ENCODE measurements at places on chromosomes 4 and X. TPM values are rescaled to one million over a fixed set of nuclear protein-coding genes. Genes with fewer than 3 reads are reported as not detected.

DNA sequence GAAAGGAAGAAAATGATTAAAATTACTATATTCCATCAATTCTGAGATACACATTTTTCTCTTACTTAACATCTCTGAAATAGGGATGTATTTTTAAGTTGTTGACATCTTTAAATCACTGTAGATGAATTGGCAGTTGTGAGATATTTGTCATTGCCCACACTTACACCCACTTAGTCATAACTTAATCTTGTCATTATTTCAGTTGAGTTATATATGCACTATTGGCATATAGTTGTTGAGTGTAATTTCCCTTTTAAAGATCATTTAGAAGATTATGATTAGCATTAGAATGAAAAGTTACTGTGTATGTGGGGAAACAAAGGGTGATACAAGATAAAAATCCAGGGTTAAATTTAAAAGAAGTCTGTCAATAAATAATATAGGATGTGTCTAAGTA is 2.2 kb downstream of the AIMP1 start:
- DNase-seq = no peak

- no peak for DNase-seq
Observed at GRCh38 chrX:143757375-143757774, 36.8 kb upstream of the SPANXN2 start.

The USP51 gene
- total RNA-seq = 1.8 TPM

DNA sequence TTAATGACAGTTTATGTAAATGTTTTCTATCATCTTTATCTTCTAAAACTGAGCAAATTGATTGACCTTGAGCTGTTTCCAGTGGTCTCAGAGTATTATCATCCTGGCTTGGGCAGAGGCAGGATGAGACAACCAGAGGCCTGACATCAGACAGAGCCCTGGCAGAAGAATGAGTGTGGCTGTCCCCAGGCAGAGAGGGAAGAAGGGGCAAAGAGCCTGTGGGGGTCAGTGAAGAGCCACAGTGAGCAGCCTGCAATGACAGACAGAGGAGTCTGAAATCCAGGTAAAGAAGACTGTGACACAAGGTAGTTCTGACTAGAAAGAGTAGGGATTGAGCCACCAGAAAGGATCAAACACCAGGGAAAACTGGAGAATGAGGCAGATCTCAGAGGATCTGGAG is 182.4 kb upstream of the ARSJ start:
- no peak for DNase-seq

DNA sequence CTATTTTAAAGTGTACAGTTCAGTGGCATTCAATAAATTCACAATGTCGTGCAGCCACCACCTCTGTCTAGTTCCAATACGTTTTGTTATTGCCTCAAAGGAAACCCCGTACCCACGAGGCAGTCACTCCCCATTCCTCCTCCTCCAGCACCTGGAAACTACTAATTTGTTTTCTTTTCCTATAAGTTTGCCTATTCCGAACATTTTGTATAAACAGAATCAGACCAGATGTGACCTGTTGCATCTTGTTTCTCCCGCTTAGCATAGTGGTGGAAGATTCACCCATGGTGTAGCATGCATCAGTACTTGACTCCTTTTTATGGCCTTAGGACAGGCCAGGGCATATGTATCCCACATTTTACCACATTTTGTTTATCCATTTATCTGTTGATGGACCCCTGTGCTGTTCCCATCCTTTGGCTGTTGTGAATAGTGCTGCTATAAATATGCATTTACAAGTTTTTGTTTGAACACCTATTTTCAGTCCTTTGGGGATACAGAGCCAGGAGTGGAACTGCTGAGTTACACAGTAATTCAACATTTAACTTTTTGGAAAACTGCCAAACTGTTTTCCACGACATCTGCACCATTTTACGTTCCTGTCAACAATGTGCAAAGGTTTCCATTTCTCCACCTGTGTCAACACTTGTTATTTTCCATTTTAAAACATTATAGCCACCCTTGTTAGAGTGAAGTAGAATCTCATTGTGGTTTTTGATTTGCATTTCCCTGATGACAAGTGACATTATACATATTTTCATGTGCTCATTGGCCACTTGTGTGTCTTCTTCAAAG is 57.8 kb upstream of the STX18 start:
- no peak for DNase-seq

All from mucosa of descending colon (tissue), 3 donors.